ENCODE measurements at places on chromosomes 7 and 10.

DNA sequence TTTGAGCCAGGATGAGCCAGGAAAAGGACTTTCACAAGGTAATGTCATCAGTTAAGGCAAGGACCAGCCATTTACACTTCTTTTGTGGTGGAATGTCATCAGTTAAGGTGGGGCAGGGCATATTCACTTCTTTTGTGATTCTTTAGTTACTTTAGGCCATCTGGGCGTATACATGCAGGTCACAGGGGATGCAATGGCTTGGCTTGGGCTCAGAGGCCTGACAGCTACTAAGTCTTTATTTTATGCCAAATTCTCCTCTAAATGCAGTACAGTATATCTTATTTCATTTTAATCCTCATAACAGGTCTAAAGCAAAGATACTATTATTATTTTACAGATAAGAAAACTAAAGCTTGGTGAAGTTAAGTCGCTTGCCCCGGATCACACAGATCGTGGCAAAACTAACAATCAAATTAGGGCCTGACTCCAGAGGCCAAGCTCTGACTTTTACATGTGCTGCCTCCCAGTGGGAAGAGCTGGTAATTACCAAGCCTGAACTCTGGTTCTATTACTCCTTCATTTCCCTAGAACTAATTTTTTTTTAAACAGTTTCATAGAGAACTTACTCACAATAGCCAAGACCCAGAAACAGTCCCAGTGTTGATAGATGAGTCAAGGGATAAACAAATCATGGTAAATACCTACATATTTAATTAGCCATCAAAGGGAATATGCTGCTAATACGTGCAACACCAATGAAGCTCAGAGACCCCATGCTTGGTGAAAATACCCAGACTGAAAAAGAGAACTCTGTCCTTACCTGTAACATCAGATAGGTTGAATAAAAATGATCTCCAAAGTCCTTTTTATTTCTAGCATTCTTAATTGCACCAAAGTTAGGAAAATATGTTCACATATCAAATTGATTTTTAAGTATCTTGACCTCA lies 35.4 kb downstream of the C7orf25 start:
- DNase-seq, result no peak

- DNase-seq, result no peak
Measured at GRCh38 chr7:30743371-30744074, 8.4 kb upstream of the INMT start.

GRCh38 chr10:11162828-11163599 lies 145.3 kb downstream of the CELF2 start:
- peak; percentile 73 for DNase-seq

DNA sequence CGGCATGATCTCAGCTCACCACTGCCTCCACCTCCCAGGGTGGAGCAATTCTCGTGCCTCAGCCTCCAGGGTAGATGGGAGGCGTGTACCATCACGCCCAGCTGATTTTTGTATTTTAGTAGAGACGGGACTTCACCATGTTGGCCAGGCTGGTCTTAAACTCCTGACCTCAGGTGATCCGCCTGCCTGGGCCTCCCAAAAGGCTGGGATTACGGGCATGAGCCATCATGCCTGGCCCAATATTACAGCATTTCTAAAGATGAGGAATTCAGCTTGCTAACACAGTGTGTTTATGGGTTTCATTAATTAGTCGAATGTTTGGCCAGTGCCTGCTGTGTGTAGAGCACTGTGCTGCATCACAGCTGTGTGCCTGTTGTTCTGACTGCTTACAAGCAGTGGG lies 3.7 kb downstream of the WDR37 start:
- DNase-seq, result no peak

DNA sequence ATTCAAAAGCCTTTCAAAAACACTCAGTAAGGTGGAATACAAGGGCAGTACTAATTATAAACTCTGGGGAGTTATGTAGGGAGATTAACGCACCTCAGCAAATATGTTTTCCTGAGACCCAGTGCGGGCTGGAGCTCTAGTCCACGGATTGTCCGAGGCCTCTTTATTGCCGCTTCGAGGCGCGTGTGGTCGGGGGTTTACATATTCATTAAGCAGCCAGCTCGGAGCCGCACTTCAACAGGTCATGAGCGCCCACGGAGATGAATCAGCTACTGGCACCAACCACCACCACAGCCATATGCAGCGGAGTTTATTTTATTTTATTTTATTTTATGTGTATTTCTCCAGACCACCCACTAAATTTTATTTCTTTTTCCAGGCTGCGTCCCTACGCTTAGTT lies 195.9 kb upstream of the ADARB2 start:
- DNase-seq, result no peak

All from T-helper 22 cell (primary cell).